ENCODE measurements at places on chromosomes 4 and X.

- no peak for DNase-seq
Observed at GRCh38 chrX:110214684-110215083, 103.2 kb downstream of the AMMECR1 start.

DNA sequence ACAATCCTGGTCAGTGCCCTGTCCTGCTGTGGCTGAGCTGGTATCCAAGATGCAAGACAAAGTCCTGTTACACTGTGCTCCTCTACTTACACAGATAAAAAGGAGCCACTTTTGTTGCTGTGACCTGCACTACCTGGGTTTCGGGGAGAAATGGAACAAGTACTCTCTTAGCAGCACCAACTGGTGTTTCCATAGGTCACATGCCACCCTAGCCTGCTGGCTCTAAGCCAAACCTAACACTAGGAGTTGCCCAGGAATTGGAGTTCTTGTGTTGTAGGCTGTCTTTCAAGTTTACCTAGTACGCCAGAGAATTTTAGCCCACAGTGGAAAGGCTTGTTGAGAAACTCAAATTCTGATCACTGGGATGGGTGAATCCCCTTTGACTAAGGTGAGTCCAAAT, 727.4 kb downstream of the FAM133A start:
- no peak for DNase-seq

DNA sequence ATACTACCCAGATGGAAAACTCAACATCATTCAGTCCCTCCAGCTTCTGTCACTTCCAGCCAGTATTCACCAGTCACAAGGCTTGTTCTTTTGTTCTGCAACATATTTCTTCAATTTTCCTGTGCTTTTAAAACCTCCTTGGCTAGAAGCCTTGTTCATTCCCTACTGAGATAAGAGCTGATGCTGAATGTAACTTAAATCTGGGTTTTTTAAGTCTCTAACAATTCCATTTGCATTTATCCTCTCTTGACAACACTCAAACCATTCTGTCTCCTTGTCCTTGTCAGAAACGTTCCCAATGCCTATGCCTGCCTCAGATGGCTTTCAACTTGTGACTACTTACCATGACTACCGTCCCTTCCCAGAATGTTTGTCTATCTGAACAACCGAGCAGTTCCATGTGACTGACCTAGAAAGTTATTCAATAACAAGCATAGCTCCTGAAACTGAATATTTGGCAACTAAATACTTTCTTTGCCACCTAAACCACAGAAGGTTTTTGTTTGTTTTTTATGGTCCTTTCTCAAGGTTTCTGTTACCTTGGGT, 682.9 kb upstream of the GALNTL6 start:
- no peak for DNase-seq

DNA sequence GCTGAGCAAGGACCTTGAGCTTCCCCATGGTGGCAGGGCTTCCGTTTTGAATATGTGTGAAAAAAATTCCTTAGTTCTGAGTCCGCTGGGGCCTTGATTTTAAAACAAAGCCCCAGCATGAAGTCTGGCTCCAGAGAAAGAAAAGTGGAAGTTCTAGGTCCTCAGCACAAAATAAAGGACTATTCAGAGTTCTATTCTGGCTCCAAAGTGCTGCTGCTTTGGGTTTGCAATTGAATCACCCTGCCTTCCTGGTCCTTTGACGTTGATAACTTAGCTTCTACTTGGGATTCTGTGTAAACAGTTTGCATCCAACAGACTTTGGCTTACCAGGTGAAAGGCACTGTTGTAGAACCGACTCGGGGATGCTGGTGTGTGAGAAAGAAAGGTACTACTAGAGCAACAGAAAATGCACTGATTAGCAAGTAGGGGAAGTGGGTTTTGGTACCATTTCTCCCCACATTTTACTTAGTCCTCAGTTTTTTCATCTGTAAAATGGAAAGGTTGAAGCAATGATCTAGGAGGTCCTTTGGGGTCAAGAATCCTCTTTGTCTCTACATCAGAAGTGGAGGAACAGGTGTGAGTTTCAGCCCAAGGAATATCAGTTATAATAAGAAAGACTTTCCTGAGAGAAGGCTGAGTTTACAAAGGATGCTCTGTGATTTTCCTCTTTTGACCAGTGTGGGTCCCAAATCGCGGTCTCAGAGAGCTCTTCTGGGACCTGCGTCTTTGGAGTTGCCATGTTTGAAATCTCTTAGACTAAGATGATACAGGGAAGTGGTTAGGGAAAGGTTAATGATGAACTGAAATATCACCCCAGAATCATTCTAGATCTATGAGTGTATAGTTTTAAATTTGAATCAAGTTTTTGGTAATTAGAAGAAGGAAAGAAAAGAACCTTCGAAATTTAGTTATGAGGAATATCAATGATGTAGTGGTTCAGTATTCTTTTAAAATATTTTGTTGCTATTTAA, 28.2 kb downstream of the IGFBP7 start:
- DNase-seq: no peak

DNA sequence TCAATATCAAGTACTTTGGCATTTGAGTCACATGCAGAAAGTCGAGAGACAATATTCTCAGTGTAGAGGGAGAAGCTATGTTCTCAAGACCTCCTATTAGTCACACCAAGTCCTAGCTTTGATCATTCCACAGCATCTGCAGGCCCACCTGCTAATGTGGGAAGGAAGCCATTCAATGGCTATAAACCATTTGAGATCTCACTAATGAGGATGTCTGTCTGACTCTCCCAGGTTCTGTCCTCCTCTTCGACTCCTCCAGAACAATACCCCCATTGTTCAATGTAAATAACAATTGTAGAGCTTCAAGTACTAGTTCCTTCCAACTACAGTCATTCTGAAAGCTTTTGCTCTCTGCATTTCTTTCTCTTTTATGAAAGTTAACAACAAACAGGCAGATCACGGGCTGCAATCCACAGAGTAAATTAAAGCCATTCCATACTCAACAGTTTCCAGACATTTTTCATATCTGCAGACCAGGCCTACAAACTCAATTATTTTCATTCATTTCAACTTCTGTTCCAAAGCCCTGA, 140.2 kb upstream of the EDNRA start:
- no peak for DNase-seq

DNA sequence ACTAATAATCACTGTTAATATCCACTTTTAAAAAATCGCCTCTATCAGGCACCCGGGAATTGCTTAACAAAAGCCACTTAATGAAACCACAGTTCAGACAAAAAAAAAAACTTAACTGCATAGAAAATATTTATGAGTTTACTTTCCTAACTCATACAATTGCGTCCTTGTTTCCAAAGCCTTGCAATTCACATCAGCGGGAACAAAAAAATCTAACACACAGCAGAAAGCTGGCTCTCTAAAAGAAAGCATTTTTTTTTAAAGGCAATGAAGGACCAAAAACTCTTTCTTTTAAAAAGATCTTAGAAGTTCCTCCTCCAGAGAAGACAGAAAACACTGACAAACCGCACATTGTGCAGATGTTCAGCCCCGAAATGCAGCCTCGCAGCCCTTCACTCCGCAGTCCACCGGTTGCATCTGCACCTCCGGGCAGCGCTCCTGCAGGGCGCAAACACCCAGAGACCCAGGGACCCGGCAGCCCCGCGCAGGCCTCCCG, 812 bp downstream of the FAT1 start:
- DNase-seq: no peak

GRCh38 chrX:53984895-53985294, 59.4 kb downstream of the PHF8 start:
- DNase-seq: no peak

DNA sequence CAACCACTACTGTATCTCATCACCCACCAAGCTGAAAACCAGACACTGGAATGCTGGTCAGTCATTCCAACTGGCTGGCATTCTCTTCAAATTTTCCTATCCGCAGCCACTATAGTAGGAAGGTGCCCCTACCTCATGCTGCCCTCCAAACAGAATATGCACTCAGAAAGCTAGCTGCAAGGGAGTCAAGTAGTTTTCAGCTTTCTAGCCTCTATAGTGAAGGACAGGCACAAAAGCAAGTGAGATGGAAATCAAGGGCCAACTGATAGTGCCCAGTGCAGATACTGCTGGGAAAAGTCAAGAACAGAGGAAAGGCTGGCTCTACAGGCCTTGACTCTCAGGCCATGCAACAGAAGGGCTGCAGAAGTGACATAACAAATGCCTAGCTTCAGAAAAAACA, 47.2 kb downstream of the BCOR start:
- DNase-seq: no peak
